ENCODE measurements at places on chromosomes 16 and 17.

GRCh38 chr17:73820686-73821448 lies 176.6 kb upstream of the SDK2 start:
- no peak for DNase-seq

DNA sequence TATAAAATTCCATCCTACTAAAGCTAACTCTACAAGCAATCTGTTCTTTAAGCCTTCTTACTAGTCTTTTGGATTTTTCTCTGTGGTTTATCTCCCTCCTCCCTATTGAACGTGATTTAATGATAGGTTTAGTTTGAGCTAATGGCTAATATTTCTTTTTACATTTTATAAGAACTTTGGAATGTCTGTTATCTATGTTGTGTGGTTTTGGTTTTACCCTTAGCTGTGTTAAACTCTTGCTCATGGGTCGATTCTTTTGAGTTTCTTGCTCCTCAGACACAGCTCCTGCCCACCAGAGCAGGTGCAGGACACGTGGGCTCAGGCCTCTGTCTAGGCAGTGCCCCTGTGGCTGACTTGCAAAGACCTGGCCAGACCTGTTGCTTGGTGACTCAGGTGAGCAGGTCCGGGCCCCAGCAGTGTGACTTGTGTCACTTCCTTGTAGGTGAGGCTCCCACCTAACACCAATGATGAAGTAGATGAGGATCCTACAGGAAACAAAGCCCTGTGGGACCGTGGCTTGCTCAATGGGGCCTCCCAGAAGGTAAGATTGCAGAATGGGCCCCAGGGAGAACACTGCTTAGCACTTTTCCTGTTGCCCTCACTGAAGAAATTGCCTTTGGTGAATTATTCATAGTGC lies 45.1 kb downstream of the SF3B3 start:
- DNase-seq, result no peak

GRCh38 chr17:57925361-57925990 lies 29.7 kb downstream of the CUEDC1 start:
- DNase-seq, result no peak

DNA sequence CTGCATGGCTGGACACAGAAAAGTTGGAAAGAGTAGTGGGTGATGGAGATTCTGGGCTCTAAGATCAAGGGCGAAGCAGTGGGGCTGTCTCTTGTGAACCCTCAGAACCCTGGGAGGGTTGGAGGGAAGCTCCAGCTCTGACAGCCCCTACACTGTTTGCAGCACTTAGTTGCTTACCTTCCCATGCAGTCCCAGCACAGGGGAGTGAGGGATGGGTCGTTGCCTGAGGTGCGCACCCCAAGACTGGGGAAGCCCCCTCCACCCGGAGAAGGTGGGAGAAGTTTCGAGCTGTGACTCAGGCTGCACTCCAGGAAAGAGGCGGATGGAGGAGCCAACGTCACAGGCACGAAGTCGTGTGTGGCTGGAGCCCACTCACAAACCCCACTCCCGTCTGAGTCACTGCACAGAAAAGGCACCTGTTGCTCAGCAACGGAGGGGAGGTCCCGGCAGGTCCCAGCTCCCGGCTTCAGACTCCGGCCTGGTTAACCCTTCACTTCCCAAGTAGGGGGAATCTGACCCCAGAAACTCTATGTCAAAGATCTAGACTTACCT lies 60.1 kb downstream of the AIPL1 start:
- DNase-seq, result no peak

DNA sequence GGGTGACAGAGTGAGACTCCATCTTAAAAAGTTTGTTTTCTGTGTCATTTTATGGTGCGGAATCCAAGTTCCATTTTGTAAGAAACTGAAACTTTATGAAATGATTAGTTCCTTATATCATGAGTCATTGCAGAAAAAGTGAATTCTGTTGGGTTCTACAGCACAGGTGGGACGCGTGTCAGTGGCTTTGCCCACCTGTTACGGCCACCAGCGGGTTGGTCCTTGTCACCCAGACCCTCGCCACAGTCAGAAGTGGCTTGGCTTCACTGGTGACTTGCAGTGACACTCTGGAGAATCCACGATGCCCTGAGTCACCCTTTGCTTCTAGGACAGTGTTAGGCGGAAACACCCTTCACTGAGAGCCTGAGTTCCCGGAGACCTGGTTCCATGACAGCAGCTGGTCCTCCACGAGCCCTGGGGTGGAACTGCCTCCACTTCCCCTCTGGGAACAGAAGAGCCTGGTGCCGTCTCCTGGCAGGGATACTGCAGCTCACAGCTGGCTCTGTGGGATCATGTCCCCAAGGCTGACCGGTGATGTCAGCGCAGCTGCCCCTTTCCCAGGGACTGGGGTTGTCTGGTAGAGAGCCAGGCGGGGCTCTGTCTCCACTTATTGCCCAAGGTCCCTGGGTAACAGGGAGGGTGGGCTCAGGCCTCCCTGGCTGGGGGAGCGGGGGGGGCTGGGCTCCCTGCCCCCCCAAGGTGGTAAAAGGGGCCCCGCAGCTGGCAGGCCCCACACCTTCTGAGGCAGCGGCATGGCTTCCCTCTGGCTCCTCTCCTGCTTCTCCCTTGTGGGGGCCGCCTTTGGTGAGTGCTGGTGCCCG lies at the start of gene CTRB1:
Gene CTRB1, plus strand, starts transcription at position 733 of the 821 bp plus-strand sequence. Its CDS starts 20 bp downstream, at position 753.
- DNase-seq, result no peak
